ENCODE measurements at places on chromosomes 6 and 20.

GRCh38 chr6:108556866-108557493, 3.7 kb upstream of the FOXO3 start:
- no peak for DNase-seq

DNA sequence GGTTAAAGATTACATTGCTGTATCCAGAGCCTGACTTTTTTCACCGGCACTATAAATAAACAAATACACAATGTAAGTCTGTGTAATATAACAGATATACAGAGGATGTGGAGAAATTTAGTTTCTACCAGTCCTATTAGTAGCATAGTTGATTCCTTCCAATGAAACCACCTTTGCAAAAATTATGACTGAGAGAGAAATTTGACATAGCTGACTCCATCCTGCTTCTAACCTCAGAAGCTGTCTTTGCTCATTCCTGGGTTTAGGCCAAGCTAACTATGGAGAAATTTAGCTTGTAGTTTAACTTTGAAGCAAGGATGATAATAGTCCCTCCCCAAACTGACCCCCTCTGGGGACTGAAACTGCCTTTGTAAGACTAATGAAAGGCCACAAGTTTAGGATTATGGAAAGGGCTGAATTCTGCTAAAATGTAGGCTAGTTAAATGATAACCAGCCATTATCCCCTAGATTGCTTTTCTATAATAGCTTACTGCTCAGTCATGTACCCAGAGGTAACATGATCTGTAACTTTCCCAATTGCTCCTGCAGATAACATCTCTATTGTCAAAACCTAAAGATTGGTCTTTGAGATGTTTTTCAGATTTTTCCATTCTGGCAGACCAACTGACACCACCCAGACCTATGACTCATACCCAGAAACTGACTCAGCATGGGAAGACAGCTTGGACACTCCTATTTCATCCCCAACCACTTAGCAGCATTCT, 172.8 kb upstream of the ARG1 start:
- DNase-seq = no peak

DNA sequence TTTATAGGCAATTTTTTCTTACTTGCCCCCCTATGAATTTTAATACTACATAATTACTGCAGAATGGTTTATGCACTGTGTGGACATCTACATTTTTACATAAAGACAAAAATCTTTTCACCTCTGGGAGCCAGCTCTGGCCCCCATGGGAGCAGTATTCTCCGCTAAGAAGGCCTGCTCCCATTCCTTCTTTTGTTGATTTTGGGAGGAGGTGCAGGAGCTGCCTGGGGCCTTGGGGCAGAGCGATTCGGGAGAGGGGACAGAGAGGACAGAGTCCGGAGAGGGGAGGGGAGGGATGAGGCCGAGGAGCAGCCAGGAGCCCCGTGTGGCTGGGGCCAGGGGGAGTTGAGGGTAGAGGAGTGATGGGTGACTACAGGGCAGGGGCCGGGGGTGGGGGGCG, 452.0 kb downstream of the PREX1 start:
- no peak for DNase-seq

DNA sequence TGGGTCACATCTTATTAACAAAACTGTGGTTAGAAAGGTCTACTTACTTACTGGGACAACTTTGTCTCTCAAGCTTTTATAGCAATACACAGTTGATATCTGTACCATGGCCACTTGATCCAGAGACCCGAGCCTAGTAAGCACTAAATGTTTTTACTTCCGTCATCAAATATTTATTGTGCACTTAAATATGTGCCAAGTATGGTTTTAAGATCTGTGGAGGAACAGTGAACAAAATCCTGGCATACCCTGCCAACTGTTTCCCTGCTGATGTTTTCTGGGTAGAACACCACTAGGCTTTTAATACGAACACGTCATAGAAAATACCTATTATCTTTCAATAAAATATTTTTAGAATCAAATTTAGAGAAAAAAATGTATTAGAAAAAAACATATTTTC, 574.8 kb downstream of the HACE1 start:
- no peak for DNase-seq

DNA sequence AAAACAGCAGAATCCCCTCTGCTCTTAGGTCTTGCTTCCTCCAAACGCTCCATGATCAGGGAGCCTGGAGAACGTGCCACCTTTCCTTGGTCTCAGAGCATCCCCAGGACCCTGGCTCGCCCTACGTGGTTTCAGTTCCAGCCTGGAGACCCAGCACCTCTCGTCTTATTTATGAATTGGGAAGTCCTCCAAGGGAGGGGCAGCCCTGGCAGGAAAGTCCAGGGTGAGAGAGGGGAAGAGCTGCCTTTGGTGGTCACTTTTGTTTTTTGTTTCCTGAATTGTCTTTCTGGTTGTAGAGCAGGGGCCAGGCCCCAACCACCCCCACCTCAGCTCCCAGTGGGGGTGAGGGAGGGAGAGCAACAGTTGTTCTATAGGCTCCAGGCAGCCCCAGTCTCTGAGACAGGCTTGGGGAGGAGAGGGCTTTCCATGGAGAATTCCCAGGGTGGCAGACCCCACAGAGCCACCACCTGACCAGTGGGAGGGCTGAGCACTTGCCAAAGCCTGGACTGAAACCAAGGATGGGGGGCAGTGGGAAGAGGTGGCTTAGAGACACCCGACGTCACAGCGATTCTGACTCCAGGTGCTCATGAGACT, 88.8 kb downstream of the PRND start:
- no peak for DNase-seq

- no peak for DNase-seq
Measured at GRCh38 chr6:16876201-16876600, 114.9 kb upstream of the ATXN1 start.

- no peak for DNase-seq
Measured at GRCh38 chr6:136344420-136344819, 54.8 kb upstream of the BCLAF1 start.

- DNase-seq = no peak
Measured at GRCh38 chr6:133705731-133706130, 183.2 kb upstream of the TCF21 start.

- DNase-seq = no peak
Measured at GRCh38 chr6:7219310-7219709, 93.7 kb downstream of the SSR1 start.

GRCh38 chr6:45538641-45539547, 161.2 kb upstream of the SUPT3H start:
- no peak for DNase-seq

DNA sequence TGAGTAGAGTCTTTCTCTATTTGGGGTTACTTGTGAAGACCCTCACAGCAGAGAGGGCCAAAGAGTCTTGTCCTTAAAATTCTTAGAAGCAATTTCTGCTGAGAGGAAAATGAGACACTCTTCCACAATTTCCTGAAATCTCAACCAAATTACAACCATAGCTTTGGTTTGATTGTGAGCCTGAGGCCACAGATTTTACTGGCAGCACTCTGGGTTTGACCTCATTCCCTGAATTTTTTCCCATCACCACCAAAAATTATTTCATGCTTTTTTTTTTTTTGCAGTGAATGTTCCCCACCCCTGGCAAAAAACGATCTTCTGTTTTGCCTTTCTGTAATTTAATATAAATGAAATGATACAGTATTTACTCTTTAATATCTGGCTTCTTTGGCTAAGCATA, 125.5 kb downstream of the THEMIS start:
- DNase-seq = no peak

- no peak for DNase-seq
Measured at GRCh38 chr20:53631909-53632662, 38.4 kb upstream of the ZNF217 start.

- DNase-seq = no peak
Measured at GRCh38 chr6:166849749-166850183, 106.6 kb downstream of the RNASET2 start.

DNA sequence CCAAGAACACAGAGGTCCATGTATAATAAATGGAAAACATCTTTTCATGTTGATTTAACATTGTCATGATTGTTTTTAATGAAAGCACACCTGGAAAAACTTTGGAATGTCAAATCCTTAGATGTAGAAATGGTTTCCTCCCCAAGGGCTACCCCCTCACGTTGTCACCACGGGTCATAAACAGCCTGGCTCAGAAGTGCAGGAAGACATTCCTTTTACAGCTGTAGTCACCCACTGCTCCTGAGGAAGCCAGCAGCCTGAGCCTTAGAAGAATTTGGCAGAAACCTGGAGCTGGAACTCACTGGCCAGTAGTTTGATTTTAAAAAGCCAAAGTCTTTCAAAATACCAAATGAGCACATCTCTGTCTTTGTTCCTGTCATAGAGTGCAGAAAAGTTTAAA, 23.7 kb downstream of the ADGRF5 start:
- DNase-seq = no peak

- DNase-seq = no peak
Measured at GRCh38 chr6:69019832-69020231, 384.8 kb downstream of the ADGRB3 start.

- DNase-seq = no peak
Measured at GRCh38 chr20:24102290-24102689, 113.7 kb upstream of the GGTLC1 start.

GRCh38 chr6:135461208-135461607, 36.3 kb downstream of the AHI1 start:
- no peak for DNase-seq

GRCh38 chr6:73817253-73817652, 121.2 kb downstream of the CD109 start:
- DNase-seq = no peak

DNA sequence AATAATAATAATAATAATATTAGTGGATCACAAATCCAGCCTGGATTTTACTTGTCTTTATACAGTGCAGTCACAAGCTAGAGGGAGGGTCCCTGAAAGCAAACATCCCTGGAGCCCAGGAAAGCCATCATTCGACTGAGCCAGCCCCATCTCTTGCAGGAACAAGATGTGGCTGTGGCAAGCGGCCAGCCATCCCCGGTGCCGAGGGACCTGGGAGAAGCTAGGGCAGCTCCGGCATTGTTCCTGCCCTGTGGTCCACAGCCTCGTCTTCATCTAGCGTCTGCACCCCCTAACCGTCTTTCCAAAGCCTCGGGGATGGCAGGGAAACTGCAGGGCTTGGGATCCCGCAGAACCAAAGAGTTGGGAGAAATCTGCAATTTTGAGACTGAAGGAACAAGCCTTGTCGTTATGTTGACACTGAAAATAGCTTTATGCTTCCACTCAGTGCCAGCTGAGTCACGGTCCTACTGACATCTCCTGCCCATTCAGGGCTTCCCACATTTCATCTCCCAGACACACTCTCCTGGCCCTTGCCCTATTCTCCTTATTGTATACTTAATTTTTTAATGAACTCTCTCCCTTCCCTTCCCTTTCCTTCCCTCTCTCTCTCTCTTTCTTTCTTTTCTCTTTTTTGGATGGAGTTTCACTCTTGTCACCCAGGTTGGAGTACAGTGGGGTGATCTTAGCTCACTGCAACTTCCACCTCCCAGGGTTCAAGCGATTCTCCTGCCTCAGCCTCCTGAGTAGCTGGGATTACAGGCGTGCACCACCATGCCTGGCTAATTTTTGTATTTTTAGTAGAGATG, 62.5 kb upstream of the ZNFX1 start:
- no peak for DNase-seq

DNA sequence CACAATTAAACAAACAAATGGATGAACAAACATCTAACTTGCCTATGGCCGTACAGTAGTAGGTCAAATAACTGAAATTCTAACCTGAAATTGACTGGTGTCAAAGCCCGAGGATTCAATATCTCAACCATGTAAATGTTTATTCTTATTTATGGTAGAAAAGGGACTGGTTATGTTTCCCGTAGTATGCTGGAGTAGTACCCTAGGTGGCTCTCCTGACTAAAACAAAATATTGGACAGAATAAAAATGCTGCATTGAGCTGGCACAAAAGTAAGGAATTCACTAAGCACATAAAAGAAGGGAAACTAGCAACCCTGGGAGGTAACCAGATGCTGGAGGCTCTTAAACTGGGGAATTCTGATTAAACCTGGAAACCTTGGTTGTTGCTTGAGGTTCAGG, 117.1 kb upstream of the PREP start:
- no peak for DNase-seq

- DNase-seq = no peak
Measured at GRCh38 chr6:2805031-2805430, 36.6 kb downstream of the SERPINB1 start.

DNA sequence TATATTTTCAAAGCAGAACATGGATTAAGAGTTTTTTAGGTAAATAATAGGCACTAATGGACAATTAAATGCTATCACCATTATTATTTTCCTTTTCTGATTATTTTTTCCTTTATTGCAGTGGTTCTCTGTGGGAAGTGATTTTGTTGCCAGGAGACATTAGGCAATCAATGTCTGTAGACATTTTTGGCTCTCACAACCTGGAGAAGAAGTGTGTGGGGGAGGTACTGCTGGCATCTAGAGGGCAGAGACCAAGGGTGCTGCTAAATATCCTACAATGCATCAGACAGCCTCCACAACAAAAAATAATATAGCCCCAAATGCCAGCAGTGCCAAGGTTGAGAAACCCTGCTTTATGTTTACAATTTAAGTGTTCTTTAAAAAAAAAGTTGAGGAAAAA, 8.3 kb downstream of the IFNGR1 start:
- no peak for DNase-seq

DNA sequence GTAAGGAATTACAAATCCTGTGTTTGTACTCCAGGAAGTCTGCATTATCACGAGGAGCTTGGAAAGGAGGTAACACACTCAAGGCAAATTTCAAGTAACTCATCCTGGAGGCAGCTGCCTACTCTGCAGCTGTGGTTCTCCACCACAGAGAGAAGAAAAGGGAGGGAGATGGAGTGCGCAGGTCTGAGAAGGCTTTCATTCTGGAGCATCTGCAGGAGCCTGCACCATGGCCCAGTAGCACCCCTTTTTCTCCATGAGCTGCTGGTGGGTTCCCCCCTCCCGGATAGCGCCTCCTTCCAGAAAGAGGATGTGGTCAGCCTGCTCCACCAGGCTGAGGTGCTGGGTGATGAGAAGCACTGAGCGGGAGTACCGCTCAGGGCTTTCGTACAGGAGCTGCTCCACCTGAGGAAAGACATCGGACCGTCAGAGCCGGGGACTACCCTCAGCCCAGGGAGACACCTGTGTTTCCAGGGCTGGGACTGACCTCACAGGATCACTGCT, 1.6 kb upstream of the PSMB8 start:
- no peak for DNase-seq

DNA sequence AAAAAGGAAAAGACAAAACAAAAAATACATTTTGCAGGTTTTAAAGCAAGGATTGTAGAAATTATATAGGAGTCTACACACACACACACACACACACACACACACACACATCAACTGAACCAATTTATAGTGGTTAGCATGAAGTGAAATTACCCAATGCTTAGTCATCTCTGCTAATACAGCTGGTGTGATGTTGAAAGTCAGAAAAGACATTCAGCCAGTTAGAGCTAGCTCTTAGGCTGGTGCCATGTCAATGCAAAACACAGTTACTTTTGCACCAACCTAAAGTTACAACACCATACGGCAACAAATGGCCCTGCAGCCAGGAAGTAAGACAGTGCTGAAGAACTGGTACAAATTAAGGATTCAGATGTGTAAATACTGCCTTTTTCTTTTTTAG, 15.2 kb downstream of the FAM210B start:
- DNase-seq = no peak

DNA sequence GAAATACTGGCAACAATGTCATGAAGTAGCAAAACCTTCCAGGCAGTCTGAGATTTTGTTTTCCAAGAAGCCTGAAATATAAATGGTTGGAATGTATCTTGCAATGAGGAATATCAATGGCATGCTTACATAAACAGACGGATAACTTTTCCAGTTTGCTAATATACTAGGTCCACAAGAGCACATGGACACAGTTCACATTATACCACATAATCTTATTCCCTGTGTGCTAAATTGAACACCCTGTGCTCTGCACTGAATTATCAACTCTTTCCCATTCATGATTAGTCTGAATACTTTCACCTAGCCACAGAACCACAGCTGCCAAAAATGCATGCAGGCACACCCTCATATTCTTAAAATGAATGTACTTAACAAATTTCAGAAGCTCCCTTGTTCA, 274.3 kb downstream of the COL12A1 start:
- DNase-seq = no peak

Measured in NCI-H510A treated with DMSO at 0.1 percent for 48 hours (cell line).